NCI-H1417 treated with DMSO at 0.1 percent for 48 hours (cell line): ENCODE measurements at places on chromosomes 13 and 19.
A peak's percentile ranks its signal among the peaks of the same experiment; 100 is the strongest.

DNA sequence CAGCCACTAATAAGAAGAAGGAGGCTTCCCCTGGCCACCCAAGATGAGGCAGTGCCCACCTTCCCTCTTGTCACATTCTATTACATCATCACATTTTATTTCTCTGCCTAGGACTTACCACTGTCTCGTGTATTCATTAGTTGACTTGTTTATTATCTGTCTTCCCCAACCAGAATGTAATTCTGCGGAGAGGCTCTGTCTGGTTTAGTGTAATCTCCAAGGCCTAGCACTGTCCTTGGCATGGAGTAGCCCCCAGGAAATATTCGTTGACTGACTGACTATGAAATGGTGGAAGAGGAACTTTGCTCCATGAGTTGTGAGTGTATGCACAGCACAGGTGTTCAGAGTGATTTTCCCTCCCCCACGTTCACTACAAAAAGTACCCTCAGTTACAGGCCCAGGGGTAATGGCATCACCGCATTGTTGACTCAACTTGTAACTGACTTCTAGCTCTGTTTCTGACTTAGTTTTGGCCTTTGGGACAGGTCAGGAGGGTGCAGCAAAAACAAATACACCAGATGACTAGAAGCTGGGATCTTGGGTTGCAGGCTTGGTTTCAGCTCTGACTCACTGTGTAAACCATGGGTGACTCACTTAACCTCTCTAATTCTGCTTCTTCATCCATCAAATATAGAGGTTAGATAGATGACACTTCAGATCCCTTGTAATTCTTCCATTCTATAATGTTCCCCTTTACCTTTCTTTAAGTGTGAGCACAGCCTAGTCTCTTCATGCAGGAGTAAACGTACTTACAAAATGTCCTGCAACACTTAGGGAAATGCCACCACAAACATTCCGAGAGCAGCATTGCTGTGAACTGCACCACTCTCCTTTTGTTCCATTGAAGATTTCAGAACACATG lies 229.7 kb downstream of the KCNRG start:
- no peak for DNase-seq

DNA sequence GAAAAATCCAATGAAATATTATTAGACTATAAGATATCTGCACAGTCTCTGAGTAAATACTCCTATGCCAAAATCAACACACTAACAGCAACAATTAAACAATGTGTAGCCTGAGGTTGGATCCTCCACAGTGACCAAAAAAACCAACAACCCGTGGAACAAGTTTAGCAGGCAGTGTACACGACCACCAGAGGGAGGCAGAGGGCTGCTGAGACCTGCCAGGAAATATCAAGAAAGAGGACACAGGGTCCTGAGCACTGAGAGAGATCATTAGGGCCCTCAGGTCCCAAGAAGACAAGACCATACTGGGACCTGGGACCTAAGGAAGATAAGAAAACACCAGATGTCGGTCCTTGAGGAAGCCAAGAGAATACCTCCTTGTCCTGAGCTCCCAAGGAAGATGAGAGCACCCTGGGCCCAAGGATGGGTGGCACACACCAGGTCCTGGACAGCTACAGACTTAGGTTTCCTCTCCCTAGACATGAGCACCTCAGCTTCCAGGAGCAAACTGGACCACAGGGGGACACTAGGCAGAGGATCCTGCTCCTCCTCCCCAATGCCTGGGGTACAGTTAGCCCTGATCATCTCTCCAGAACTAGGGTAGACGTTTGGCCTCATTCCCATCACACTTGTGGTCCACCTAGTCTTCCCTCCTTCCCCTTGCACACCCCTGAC lies 822 bp upstream of the ZNF274 start:
- DNase-seq: no peak

DNA sequence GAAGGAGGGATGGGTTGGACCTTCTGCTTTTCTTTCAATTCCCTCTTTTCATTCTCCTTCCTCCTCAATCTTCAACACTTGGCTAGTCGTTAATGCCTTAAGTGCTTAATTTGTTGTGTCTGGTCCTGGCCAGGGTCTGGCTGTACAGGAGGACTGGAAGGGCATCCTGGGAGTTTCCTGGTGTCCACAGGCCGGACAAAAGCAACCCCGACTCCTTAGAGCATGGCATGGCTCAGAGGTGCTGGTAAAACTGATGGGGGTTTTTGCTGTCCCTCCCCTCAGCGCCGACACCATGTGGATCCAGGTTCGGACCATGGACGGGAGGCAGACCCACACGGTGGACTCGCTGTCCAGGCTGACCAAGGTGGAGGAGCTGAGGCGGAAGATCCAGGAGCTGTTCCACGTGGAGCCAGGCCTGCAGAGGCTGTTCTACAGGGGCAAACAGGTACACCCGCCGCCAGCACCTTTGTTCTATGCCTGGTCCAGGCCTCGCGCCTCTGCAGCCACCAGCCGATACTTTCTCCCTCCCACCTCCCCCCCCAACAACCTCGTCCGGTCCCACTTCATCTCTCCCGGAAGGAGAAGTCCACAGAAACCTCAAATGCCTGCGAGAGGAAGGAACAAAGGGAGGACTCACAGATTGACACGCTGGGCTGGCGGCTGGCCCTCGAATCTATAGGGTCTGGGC lies 1.4 kb downstream of the UHRF1 start:
- no peak for DNase-seq

DNA sequence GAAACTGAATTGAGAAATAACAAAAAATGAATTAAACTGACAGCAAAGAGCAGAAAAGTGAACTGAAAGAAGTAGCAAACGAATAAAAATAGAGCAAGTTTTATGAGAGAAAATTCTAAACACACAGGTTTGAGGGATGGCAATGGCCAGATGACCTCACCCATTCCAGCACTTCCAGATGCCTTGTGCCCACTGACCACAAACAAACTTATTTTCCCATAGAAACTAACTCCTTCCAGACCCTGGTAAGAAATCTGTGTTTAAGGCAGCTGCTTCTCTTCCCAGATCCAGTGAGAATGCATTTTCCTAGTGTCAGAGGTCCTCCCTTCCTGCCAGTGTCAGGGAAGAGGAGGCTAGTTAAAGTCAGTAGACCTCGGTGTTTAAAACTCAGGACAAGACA lies 51.7 kb downstream of the RXFP2 start:
- DNase-seq: no peak

DNA sequence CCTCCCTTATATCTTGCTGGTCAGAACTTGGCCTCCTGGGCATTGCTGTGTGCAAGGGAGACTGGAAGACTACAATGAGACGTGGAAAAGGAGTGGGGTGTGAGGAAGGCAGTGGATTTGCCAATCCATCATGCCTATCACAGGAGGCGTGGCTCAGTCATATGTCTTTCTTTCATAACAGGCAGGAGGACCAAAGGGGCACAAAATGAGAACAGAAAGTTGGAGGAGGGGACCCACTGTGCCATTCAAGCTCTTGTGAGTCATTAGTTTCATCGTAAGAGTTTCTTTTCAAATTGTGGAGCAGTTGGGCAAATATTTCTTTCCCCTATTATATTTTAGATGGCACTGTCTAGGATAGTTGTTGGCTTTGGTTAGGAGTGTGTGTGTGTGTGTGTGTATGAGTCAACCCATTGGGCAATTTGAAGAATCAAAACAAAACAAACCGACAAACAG lies 471.5 kb downstream of the TSHZ3 start:
- DNase-seq: no peak

DNA sequence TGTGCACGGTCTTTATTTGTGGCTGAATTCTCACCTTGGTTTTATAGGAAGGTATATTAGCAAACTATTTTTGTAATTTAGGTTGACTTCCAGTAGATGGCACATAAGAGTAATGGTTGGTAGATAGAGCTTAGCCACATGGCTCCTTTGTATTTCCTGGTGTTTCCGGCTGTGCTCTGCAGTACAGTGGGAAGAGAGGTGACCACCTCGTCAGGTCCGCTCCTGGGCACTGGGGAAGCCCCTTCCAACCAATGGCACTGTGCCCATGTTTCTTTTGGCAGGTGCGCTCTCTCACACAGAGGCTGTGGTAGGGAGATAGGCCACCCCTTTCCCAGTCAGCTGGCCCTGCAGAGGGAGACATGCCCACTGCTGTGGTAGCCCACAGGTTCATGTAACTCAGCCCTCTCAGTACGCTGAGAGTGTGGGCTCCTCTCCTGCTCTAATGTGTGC lies 74.3 kb upstream of the ATP12A start:
- DNase-seq: no peak

DNA sequence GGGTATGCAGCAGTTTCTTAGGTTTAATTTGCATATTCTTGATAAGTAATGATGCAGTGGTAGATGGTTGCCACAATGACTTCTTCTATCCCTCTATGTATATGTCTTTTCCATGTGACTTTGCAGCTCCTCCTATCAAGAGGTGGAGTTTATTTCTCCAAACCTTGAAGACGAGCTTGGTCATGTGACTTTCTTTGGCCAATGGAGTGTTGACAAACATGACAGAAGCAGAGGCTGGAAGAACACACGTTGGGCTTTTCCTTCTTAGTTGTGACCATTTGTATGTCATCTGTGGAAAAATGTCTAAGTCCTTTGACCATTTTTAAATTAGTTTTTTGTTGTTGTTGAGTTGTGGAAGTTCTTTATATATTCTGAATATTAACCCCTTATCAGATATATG lies 32.3 kb downstream of the ZNF333 start:
- no peak for DNase-seq

DNA sequence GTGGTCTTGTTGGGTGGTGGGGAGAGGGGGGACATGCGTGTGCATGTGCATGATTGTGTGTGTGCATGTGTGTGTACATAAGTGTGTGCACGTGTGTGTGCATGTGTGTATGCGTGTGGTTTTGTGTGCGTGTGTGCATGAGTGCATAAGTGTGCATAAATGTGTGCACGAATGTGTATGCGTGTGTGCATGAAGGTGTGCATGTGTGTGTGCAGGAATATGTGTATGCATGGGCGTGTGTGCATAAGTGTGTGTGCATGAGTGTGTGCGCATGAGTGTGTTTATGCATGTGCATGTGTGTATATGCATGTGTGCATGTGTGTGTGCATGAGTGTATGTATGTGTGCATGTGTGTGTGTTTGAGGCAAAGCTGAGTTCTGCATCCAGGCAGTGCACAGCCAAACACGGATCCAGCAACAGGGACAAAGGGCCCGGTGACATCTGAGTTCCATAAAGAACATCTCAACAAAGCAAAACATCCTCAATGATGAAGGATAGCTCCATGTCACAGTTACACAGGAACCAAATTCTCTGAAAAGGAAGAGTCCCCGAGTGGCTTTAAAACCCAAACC lies 86.0 kb upstream of the FARP1 start:
- DNase-seq: no peak

DNA sequence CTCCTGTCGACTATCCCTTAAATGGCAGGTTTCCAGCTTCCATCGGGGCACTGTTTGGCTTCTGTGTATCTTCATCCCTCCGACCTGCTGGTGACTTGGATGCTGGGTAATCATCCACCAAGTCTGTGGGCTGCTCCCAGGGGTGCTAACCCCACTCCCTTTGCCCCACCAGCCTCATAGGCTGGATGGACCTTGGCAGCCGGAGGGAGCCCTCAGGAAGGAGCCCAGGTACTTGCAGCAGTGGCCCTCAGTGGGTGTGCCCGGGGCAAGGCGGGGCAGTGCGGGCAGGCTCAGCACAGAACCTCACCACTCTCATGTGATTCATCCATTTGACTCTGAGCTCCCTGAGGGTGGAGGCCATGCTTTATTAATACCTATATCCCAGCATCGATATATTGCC lies 27.4 kb upstream of the TUBGCP3 start:
- DNase-seq: no peak

DNA sequence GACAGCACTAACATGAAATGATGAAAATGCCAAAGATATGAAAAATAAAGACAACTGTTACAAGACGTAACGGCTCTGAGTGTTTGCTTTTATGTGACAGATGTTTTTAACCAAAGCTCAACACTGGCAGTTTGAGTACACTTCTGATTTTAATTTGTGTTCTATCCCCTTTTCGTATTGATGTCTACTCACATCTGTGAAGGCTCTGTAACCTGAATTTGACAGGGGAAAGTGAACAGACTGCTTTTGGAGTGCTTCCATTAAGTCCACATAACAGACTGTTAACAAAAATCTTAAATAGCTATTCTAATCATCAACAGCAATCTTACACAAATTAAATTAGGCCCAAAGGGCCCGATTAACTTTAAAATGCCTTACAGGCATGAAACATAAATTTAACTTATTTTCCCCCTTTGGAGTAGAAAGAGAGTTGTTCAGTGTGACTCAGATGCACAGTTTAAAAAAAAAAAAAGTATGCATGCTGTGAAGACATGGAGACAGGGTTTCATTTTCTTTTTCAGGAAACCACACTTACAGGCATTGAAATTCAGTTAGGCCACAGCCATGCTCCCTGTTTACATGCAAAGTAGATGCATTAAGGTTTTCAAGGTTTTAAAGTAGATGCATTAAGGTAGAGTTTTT lies 16.3 kb upstream of the RNASEH2B start:
- no peak for DNase-seq

GRCh38 chr13:45456196-45456972 lies 8.4 kb upstream of the COG3 start:
- no peak for DNase-seq

- DNase-seq: no peak
These were observed 166.9 kb downstream of the GPC5 start for GRCh38 chr13:91565296-91565695.

DNA sequence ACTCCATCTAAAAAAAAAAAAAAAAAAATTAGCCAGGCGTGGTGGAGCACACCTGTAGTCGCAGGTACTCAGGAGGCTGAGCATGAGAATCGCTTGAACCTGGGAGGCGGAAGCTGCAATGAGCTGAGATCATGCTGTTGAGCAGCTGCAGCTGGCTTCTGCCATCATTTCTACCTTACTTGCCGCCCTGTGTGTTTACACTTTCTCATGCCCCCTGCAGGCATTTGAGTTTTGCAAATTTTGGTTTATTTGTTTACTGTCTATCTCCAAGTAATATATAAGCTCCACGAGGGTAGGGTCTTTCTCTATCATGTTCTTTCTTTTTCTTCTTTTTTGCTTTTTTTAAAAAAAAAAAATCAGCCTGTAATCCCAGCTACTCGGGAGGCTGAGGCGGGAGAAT lies 18.0 kb downstream of the CACNG6 start:
- DNase-seq: no peak

DNA sequence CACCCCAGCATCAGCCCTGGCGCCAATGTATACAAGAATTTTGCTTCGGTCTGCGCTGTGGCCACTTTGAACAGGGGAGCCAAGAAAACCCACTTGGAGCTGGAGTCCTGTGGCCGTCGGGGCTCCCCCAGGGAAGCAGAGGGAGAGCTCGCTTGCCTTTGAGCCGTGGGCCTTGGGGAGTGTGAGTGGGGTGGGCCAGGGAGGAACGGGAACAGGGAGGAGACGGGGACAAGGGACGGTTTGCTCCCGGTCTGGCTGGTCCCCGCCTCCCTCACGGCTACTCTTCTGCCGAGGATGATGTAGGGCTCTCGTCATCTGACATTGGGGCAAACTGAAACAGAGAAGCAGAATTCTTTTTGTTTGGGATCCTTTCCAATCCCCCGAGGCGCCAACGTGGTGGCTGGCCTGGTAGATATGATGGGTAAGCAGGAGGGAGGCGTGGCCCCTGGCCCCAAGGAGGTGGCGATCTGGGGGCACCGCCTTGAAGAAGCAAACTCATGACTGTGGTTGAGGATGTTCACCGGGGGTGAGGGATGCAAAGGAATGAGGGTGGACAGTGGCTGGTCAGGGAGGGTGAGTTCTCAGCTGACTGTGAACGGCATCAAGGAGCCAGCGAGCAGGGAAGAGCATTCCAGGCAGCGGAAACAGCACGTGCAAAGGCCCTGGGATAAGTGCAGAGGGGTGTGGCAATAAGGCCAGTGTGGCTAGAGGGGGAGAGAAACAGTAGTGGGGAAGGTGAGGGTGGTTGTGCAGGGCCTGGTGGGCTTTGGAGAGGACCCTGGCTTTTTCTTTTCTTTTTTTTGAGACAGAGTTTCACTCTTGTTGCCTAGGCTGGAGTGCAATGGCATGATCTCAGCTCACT lies 10.9 kb upstream of the SPC24 start:
- DNase-seq: no peak

GRCh38 chr13:39451301-39451700 lies 151.7 kb downstream of the LHFPL6 start:
- peak; percentile 13 for DNase-seq
